ENCODE measurements at places on chromosomes 2 and 18.

GRCh38 chr18:37361335-37362157, 204.1 kb downstream of the CELF4 start:
- no peak for DNase-seq

GRCh38 chr18:75455249-75456198, 28.0 kb upstream of the SMIM21 start:
- DNase-seq: no peak

GRCh38 chr2:116819355-116819754, 995.1 kb upstream of the DDX18 start:
- DNase-seq: no peak

GRCh38 chr2:237154082-237154638, 68.5 kb downstream of the COPS8 start:
- peak; percentile 79 for DNase-seq

- no peak for DNase-seq
Measured at GRCh38 chr2:214904634-214905033, 95.2 kb upstream of the BARD1 start.

DNA sequence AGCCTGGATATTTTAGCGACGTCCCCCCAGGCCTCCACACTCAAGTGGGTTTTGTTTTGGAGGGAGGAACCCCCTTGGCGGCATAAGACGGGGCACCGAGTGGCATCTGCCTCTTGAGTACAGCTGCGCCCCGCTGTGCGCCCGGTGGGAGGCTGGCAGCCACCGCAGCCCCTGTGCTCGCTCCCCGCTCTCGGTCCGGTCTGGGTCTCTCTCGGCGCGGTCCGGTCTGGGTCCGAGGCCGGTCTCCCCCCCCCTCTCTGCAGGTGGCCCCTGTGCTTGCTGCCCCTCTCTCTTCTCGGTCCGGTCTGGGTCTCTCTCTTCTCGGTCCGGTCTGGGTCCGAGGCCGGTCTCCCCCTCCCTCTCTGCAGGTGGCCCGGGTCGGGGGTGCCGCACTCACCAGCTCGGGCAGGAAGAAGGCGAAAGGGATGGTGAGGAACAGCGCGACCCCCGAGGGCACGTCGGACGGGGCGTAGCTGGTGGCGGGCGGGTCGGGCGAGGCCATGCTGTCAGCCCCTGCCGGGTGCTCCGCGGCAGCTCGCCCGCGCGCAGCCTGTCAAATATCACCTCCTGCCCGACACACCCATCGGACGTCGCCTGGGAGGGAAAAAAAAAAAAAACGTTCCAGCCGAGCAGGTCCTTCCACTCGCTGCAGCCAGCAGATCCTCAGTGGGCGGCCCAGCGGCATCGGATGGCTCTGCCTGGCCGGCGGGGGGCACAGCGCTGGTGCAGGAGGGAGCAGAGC, at the start of gene MALL:
MALL (minus strand) TSS at position 532 of the 742 bp plus-strand sequence; CDS start at position 502, 30 bp downstream.
- DNase-seq: no peak

DNA sequence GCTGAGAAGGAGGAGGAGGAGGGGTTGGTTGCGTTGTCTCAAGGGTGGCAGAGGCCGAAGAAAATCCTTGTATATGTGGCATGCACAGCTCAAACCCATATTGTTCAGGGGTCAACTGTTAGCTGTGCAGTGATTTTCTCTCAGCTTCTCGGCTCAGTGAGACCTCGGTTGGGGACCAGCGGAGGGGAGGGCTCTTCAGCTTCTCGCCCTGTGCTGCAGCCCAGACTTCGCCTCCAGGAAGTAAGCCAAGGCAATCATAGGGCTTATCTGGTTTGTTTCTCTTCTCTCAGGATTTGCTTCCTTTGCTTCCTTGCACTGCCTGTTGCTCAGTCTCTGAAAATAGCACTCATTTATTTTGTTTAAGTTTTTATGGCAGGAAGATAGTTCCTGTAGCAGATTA, 85.5 kb downstream of the SOWAHC start:
- no peak for DNase-seq

- no peak for DNase-seq
Measured at GRCh38 chr2:9416962-9417316, 6.4 kb downstream of the ITGB1BP1 start.

GRCh38 chr2:23127465-23127864, 257.5 kb upstream of the KLHL29 start:
- no peak for DNase-seq

All from activated T-cell treated with anti-CD3 and anti-CD28 coated beads, Interleukin-2, amount 50 U/mL, for 48 hours (primary cell).